CD4-positive, alpha-beta T cell treated with Interleukin-15 for 4 hours (primary cell): ENCODE measurements at places on chromosomes 13 and 19.

- peak; percentile 12 for DNase-seq
These were observed 53.0 kb upstream of the ZNF254 start for GRCh38 chr19:24033963-24034342.

GRCh38 chr13:113577881-113578435, 6.6 kb upstream of the TFDP1 start:
- DNase-seq, result no peak

DNA sequence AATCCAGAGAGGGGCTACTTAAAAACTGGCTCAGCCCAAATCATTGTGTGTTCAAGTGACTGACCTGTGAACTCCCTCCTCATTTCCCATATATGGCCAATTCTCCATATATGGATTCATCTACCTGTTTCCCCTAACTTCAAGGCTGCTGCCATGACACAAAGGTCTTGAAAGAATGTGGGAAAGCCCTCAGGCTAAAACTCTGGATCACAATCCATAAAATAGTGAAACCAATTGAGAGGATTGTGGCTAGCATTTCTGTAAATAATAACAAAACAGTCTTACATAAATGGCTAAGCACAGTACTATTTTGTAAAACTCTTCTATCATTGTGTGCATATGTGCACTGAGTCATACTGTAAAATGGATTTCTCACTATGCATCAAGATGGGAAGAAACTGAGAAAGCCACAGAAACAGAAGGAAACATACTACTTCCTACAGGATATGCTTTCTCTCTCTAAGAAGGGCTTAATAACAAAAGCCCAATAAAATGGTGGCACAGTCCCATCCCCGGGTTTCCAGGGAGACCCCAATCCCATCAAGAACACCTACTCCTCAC, 80.5 kb downstream of the FOXO1 start:
- DNase-seq, result no peak

- DNase-seq, result no peak
These were observed 577.1 kb upstream of the PRR20A start for GRCh38 chr13:56563663-56564062.

GRCh38 chr19:2791876-2792275, 6.6 kb downstream of the THOP1 start:
- no peak for DNase-seq

DNA sequence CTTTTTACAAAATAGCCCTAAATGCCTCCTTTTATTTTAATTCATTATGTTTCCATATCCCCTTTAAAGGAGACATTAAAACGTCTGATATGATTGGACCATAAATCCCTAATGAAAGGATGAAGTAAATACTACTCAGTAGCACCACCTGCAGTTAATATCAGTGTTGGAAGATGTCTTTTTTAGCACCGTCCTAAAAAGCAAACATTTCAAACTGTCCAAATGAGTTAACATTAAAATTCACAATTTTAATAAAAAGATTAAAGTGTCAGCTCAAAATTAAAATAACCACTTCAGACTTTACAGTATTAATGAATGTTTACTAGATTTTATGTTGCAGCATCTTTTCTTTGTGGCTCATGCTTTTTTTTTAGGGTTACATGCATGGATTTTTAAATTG, 12.3 kb downstream of the ZNF507 start:
- no peak for DNase-seq

DNA sequence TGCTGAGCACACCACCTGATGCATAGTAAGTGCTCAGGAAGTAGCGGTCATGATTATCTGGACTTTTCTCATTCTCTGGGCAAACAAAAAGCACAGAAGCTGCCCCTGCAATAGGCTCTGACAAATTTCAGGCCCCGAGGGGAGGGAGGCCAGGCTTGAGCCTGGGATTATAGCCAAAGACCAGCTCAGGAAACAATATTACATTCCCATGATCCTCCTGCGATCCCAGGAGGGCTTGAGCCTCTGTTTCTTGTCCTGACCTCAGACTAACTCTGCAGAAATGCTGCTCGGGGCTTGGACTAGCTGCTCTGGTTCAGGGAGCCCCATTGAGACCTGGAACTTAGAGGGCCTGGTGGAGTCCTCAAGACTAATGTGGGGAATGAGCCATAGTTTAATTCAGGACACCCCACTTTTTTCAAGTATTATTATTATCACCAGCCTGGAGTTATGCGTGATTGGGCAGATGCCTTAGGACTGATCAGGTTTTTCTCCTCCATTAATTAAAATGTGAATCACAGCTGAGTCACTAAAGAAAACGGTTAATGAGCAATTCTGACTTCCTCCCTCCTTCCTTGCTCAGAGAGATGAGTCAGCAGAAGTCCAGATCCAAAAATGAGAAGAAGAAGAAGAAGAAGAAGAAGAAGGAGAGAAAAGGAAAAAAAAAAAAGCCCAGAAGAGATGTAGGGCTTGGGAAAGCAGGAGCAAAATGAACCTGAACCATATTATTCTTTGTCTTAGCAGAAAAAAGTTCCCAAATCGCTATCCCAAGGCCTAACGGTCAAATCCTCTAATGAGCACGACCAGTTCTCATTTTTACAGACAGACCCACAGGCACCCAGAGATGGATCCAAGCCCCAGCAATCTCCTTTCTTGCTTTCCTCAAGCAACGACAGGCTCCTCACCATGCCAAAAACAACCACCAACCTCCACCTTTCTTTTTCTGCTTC, 107.2 kb downstream of the CACNA1A start:
- DNase-seq, result no peak

DNA sequence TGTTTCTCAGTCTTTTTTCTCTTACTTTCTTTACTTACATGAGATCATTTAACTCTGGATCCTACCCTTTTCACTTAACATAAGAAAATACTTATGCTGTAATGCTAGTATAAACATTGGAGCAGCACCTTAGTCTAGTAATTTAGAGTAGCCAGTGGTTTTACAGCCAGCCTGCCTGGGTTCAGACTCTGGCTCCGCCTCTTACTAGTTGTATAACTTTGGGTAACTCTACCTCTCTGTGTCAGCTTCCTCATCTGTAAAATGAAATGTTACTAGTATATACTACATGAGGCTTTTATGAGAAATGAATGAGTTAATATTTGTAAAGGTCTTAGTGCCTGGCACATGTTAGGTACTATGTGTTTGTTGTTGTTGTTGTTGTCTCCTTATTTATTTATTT, 5.6 kb downstream of the CDADC1 start:
- no peak for DNase-seq

GRCh38 chr19:21468791-21469190, 36.6 kb upstream of the ZNF429 start:
- no peak for DNase-seq

GRCh38 chr13:52862358-52863206, 14.1 kb upstream of the PCDH8 start:
- DNase-seq, result no peak

GRCh38 chr19:2982983-2983350, 5.6 kb downstream of the TLE6 start:
- no peak for DNase-seq

DNA sequence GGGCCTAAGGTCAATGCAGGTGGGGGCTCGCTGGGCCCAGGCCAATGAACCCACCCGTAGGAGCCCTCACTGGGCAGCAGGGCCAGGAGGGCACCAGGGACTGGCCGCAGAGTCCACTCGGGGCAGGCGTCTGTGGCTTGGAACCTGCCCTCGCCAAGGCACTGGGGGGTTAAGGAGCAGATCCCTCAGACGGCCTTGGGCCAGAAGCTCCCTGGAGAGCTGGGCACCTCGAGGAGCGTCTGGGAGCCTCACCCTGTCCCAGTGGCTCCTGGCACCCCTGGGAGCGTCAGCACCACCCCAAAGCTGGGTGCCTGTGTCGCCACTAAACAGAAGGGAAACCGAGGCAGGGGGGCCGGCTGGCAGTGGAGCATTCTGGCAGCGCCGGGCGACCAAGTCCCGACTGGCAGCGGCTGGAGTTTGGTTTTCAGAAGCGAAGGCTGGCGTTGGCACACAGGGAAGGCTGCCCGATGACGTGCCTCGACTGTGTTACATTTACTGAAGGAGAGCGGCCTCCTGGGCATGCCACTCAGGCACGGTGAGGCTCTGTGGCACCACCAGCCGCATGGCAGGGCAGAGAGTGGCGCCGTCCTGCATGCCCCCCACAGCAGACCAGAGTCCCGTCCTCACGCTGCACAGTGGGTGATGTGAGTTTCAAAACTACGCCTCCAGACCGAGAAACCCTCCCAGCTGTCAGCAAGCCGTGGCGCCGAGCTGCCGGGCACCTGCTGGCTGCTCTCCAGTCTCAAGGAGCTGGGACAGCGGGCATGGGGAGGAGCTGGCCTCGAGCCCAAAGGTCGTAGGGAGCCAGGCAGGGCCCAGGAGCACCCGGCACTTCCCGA, 9.2 kb upstream of the MEX3D start:
- DNase-seq, result no peak

DNA sequence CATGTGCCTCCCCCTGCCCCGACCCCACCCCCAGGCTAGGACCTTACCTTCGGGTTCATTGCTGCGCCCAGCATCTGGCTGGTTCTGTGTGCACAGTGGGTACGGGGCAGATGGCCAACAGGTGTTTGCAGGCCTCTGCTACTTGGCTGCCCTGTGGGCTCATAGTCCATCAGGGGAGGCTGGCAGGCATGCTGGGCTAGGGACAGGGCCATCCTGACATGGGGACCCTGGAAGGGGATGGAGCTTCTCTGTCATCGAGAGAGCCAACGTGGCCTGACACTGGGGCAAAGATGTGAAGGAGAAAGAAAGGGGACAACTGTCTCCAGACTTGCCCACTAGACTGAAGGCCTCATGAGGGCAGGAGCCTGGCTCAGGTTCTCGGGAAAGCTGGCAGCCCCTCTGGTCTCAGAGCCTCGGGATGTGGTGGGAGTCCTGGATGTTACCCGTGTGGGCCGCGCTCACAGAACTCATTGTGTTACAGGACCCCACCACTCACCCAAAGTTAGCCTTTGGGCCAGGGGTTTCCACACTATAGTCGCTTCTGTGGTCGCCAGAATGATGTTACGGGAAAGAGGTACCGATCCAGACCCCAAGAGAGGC, 4.7 kb downstream of the ZNF536 start:
- no peak for DNase-seq

- DNase-seq, result no peak
These were observed 24.2 kb downstream of the GAS6 start for GRCh38 chr13:113839536-113840204.
